ENCODE measurements at places on chromosomes 5 and 9.

DNA sequence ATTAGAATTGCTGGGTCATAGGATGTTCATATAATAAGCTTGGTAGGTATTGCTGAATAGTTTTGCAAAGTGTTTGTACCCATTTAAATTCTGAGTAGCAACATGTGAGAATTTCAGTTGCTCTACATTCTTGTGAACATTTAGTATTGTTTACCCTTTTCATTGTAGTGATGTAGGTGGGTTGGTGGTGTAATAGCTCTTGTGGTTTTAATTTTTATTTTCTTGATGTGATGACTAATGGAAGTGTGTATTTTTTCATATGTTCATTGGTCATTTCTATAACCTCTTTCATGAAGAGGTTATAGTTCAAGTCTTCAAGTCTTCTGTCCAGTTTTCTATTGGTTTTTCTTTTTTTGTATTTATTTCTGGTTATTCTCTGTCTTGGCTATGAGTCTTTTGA lies 34.4 kb downstream of the RASA1 start:
- DNase-seq = no peak

DNA sequence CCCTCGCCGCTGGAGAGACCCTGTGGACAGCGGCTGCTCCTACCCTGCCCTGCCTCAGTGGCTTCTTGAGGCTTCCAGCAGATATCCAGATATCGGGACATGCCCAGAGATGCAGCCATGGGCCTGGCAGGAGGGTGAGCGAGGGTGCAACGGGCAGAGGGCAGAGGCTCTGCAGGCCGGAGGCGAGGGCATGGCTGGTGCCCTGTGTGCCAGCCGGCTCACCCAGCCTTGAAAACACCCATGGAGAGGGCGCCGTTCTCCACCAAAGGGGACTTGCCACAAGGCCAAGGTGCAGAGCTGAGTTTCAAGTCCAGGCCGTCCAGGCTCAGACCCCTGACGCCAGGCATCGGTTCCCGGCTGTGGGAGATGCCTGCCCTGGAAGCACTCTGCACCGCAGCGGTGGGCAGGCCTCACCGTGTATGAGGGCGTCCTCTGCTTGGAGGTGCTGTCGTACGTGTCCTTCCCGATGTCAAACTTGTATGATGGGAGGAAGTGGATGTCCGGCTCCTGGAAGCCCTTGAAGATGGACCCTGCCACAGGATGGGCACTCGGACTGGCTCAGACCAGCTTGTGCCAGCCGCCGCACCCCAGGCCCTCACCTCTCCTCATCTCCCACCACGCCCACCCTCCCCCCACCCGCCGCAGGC lies 8.9 kb downstream of the INPP5E start:
- DNase-seq = no peak

- no peak for DNase-seq
Observed at GRCh38 chr5:35898952-35899660, 39.3 kb downstream of the CAPSL start.

DNA sequence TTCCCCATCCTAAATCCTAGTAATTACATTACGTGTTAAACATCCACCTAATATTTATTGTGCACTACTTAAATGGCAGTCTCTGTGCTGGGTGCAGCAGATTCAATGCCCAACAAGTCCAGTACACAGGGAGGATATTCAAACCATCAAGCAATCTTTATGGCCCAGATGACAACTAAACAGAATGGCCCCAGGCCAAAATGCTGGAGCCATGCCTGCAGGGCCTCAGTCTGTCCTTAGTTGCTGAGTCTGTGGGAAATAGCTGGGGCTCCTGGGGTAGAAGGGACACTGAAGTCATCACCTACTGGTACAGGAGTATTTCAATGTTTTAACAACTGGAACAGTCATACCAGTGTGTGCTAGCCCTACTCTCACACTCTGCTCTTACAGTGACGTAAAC lies 153.5 kb downstream of the ZNF608 start:
- DNase-seq = no peak

- DNase-seq = no peak
Observed at GRCh38 chr5:76836181-76836580, 13.6 kb upstream of the S100Z start.

GRCh38 chr5:160961761-160962160 lies 109.8 kb upstream of the ATP10B start:
- no peak for DNase-seq

All from NCI-H1092 (cell line).